ENCODE measurements at places on chromosomes 2 and 18.
A peak's percentile ranks its signal among the peaks of the same experiment; 100 is the strongest.

DNA sequence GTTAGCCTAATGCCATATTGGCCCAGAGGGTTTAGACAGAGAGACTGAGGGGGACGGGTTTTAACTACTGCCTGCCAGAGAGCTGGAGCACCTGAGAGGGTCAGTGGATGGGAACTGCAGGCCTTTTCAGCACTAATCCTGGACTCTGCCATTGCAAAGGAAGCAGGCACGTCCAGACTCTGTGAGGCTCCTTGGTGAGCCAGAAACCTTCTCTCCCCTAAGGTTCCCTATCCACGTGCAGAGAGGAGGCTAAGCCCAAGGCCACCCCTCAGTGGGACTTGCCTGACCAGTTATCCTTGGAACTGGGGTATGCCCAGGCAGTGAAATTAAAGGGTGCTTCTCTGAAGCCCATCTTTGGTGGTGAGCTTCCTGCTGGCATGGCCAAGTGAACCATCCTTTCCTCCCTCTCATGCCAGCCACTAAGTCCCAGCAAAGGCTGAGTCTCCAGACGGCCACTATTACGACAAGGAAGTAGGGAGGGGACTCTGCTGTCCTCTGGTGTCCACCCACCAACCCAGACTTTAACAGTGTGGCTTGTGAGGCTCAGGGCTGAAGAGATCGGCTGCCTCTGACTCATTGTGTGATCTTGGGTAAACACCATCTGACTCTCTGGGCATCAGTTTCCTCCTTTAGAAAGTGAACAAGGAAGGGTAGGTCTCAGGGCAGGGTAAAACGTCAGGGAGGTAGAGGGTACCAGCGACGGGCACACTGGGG, 3.9 kb upstream of the MLPH start:
- DNase-seq = no peak

DNA sequence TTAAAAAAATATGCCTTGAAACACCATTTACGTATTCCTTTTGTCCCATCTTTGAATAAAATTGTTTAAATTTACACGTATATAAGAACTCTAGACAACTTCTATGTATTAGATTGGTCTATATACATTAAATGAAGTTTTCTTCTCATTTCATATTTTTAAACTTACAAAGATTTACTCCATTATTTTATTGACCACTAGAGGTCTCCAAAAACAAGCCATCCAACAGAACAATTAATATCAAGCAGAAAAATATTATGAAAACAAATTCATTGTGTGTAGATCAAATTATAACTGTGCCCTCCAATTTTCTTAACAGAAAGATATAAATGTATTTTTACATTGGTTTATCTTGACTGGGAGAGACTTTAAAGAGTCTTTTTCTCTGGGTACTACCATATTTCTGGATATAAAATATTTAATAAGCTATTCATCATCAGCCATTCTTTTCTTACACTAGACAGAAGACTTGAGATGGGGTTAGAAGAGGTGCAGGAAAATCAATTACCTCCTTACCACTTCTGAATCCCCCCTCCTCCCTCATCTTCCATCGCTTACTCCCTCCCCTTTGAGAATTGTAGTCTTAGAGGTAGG, 66.5 kb downstream of the DPP4 start:
- no peak for DNase-seq

DNA sequence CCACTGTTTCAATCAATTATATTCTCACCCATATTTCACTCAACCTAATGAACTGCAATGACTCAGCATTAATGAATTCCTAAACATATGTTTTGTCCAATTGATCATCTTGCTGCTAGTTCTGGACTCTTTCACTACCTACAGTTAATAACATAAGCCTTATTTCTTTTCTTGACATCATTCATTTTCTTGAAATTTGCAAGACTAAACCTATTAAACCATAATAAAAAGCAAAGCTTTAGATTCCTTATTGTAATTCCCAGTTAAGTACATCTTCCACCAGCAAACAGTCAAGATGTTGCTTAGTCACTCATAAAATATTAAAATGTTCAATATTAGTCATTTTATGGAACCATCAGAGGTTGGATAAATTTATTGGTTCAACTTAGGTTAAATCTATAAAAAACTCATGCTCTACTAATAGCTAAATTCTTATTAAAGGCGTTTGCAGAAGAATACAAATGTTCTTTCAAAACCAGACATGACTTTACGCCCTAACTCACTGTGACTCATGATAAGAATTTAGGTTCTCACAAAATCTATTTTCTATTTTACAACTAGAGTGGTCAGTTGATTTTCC, 599.4 kb downstream of the RNF144A start:
- no peak for DNase-seq

GRCh38 chr2:162261032-162261945, 18.0 kb upstream of the FAP start:
- no peak for DNase-seq

- no peak for DNase-seq
Measured at GRCh38 chr18:711310-711656, 1.1 kb downstream of the ENOSF1 start.

DNA sequence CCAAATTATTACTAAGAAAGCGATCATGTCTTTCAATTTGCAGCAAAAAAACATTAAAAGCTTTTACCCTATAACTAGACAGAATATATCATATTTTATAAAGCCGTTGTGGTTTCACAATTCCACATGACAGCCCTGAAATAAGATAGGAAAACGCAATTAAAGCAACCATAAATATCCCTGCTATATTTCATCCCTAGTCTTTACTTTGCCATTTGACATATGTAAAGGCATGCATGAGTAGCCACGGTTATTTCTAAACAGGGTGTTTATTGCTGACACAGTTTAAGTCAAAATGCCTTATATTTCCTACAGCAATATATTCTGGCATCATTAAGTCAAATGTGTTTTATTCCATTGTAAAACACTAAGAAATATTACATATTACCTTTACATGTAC, 239.9 kb downstream of the DSEL start:
- no peak for DNase-seq

- DNase-seq = no peak
Measured at GRCh38 chr18:69830189-69830588, 117.5 kb downstream of the CD226 start.

DNA sequence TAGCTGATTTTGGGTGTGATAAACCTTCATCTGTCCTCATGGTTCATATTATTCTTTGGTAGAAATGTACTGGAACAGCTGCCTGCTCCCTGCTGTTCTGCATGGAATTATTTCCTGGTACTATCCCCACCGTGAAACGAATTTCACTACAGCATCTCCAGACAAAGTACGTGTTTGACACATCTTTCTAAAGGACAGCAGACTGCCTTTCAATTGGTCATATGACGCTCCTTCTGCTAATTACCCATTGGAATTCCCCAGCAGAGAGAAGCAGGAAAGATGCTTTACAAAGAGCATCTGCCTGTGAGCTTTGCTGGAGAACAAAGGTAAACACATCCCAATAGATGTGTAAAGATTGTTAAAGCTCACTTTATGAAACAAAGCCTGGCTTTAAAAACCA, 4.4 kb upstream of the RFX8 start:
- DNase-seq = no peak

- DNase-seq = no peak
Measured at GRCh38 chr2:197604117-197604860, 71.1 kb downstream of the RFTN2 start.

GRCh38 chr18:10296491-10296890, 157.9 kb upstream of the APCDD1 start:
- DNase-seq = no peak

DNA sequence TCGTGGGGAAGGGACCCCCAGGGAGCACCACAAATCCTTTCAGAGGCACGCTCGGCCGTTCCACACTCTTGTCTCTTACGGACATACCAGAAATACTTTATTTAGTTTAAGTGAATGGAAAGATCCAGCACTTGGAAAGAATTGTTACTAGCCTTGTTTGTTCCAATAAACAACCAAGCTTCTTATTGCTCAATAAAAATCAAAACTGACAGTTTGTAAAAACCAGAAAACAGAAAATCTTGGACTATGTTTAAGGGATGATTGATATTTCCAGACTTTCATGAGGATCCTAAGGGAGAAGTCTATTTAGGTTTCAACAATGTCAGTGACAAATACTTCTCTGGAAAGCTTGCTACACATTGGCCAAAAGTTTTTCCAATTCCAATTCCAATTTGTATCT, 31.6 kb upstream of the CCBE1 start:
- DNase-seq = no peak

- peak; percentile 0 for DNase-seq
Measured at GRCh38 chr18:7950380-7951136, 383.4 kb downstream of the PTPRM start.

GRCh38 chr2:126187668-126188067, 468.3 kb upstream of the GYPC start:
- no peak for DNase-seq

DNA sequence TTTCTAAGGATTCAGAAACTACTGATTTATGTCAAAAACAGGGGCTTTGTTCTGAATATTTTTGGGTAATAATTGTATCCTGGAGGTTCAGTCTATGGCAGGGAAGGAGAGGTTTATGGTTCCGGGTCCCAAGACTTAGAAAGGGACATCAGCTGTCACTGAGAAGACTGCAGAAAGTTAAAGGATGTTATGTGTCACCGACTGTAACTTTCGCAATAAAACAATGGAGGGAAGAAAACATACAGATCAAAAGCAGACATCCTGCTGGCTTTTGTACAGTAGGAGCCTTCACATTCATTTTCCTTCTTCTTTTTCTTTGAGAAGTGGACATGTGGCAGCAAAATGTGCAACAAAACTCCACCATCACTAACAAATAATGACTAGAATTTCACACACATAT, 900.7 kb upstream of the SOX11 start:
- DNase-seq = no peak

- DNase-seq = no peak
Measured at GRCh38 chr2:218077464-218078216, 8.6 kb downstream of the RUFY4 start.

DNA sequence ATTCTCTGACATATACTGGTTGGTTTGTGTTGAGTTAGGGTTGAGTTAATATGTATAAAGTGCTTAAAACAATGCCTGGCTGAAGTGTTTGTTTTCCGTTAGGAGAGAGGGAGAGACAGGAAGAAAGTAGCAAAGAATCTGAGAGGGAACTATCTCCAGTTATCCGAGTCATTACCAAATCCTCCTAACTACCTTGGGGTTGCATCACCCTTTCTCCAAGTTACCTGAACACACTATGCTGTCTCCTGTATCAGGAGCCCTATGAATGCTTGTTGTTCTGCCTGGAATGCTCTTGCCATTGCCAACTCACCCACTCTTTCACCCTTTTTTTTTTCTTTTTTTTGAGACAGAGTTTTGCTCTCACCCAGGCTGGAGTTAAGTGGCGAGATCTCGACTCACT, 47.9 kb upstream of the ITGAV start:
- no peak for DNase-seq

- no peak for DNase-seq
Measured at GRCh38 chr2:238523158-238524110, 96.7 kb downstream of the ASB1 start.

GRCh38 chr2:68807821-68808266, 63.4 kb downstream of the BMP10 start:
- no peak for DNase-seq

- DNase-seq = no peak
Measured at GRCh38 chr2:26587994-26588393, 53.2 kb downstream of the CIB4 start.

GRCh38 chr18:9419956-9420631, 55.2 kb upstream of the RALBP1 start:
- no peak for DNase-seq

- DNase-seq = no peak
Measured at GRCh38 chr18:27014841-27015240, 149.3 kb upstream of the AQP4 start.

GRCh38 chr2:53432936-53433335, 334.7 kb upstream of the CHAC2 start:
- no peak for DNase-seq

GRCh38 chr2:64692401-64692800, 38.7 kb upstream of the SERTAD2 start:
- DNase-seq = no peak

GRCh38 chr2:188294352-188294926, 2.8 kb downstream of the GULP1 start:
- no peak for DNase-seq

DNA sequence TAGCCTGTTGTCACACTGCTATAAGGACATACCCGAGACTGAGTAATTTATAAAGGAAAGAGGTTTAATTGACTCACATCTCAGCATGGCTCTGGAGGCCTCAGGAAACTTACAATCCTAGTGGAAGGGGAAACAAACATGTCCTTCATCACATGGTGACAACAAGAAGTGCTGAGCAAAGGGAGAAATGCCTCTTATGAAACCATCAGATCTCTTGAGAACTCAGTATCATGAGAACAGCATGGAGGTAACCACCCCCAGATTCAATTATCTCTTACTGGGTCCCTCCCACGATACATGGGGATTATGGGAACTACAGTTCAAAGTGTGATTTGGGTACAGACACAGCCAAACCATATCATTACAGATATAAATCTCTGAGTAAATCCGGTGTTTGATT, 148.7 kb downstream of the PRPF40A start:
- no peak for DNase-seq

GRCh38 chr2:195322324-195322723, 334.7 kb upstream of the SLC39A10 start:
- no peak for DNase-seq

GRCh38 chr18:13610555-13611141, 115.7 kb downstream of the FAM210A start:
- no peak for DNase-seq

DNA sequence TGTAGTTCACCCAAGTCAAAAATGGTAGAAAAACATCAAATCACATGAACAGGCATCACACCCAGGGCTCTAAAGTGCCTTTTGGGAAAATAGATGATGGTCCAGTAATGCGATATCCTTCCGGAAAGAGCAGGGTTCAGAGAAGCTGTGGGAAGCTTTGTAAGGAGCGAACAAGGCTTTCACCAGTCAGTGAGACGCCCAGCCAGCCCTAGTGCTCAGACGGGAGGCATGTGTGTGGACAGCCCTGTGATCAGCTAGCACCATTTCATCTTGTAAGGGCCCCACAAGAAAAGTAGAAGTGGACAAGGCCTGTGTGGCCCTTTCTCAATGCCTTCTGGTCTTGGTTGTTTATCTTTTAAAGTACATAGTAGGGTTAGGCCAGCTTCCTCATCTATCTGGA, 76.1 kb downstream of the SMIM21 start:
- DNase-seq = no peak

DNA sequence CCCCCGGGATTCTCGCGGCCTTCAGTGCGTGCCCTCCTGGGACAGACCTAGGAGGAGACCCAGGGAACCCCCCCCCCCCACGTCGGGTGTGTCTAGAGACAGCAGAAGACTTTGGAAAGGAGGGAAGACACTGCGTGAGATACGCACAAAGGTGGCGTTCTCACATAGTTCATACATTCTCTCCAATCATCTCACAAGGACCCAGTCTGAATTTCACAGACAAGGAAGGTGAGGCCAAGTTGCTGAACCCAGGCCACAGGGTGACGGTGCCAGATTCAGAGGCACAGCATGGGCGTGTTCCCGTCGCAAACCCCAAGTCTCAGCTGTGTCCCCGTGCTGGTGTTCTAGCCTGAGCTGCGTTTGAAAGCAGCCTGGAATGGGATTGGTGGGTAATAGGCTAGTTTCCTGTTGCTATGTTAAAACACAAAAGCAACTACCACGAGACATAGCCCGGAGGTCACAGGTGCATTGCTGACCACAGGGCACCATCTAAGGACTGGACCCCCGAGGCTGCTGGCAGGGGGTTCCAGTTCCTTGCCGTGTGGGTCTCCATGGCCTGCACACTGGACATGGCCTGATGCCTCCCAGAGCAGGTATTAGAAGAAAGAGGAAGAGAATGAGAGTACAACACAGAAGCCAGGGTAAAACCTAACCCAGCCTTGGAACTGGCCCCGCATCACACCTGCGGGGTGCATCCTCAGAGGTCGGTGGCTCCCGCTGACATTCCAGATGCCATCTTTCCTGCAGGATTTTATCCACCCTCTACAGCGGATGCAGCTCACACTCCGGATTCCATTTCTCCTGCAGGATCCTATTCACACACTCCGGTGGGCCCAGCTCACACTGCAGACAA, 1.1 kb upstream of the PXDN start:
- no peak for DNase-seq

Measured in activated T-cell treated with anti-CD3 and anti-CD28 coated beads for 24 hours (primary cell).